ENCODE measurements at places on chromosomes 5 and 9.

DNA sequence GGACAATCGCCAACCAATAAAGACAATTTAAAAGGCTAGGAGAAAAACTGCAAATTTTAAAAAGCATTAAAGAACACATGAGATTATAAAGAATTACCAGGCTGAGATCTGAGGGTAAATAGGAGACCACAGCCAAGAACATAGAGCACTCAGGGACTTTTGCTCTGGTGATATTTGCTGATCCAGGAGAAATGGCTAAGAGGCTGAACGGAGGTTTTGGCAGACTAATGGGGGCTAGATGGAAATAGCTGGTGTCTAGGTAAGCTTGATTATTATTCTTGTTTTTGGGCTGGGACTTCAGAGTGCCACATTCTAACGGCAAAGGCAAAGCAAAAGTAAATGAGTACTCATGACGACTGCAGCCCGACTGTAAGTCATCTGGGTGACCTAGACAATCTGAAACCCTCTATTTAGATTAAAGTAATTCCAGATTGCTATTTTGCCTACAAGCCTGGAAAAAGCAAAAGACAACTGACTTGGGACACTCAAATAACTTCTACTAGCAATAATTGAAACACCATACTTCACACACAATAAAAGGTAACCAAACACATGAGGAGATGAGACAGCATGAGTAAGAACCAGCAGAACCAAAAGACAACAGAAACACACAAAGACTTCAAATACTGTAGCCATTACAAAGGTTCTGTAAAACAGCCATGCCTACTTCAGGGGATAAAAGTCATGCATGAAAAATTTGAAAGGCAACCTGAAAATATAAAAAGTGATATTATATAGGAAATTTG is 68.8 kb downstream of the JAKMIP2 start:
- DNase-seq: no peak

DNA sequence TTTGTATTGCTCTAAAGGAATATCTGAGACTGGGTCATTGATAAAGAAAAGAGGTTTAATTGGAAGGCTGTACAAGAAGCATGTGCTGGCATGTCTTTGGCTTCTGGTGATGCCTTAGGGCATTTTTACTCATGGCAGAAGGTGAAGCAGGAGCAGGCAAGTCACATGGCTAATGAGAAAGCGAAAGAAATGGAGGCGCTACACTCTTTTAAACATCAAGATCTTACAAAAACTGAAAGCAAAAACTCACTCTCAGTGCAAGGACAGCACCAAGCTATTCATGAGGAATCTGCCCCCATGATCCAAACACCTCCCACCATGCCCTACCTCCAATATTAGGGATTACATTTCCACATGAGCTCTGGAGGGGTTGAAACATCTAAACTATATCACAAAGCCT is 1458.8 kb upstream of the ACO1 start:
- DNase-seq: no peak

DNA sequence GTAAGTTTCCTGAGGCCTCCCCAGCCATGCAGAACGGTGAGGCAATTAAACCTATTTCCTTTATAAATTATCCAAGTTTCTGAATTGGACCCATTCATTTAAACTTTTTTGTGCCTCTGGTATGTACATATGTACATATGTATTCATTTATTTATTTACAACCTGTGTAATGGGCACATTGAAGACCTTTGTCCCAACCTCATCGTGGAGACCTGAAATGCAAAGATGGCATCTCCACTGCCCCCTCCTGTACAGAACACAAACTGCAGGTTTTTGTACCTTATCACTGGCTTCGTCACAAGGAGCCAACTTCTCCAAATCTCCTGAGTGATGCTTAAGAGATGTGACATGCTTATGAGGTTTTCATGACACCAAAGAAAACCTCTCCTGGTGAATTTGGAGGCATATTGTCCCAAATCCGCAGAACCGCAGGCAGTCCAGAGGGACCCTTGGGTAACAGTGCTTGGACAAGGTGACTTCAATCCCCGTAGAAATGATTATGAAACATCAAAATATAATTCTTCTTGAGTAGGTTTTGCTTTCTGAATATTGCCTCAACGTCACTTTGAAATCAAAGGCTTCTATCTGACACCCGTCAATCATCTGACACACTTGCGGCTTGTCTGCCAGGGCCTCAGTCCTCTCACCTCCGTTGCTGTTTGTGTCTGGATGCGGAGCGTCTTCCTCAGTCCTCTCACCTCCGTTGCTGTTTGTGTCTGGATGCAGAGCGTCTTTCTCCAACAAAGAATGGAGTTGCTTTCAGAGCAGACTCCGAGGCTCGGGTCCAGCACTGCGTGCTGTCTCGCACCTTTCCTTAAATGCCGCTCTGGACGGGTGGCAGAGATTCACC is 135.0 kb upstream of the IRX4 start:
- DNase-seq: no peak

DNA sequence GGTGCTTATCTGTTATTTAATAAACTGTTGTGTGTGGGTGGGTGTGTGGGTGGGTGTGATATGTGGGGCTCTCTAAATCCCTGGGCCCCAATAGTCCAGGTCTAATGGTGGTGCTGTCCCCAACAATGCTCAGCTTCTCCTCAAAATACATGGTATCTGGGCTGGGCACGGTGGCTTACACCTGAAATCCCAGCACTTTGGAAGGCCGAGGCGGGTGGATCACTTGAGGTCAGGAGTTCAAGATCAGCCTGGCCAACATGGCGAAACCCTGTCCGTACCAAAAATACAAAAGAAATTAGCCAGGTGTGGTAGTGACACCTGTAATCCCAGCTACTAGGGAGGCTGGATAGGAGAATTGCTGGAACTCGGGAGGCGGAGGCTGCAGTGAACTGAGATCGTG is 4.5 kb upstream of the ORM1 start:
- DNase-seq: peak; percentile 28

DNA sequence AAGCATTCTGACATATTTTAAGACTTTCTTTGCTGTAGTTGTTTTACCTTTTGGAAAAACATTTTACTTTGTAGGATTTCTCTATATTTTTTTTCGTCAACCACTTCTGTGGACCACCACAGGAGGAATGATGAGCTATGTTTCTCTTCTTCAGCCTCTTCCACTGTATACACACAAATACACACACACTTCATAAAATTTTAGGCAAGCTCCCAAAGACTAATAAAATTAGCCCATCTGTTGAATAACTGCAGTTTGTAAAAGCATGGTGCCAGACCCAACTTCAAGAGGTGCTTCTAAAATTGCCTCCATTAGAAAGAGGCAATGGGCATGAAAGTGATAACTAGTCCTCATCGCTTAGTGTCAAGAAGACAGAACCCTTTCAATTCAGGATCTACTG is 4.1 kb upstream of the CEP120 start:
- DNase-seq: no peak

- DNase-seq: no peak
These were observed 4.5 kb downstream of the DUSP1 start for GRCh38 chr5:172766287-172767108.

- no peak for DNase-seq
These were observed 335 bp downstream of the GALNT12 start for GRCh38 chr9:98807814-98808195.

DNA sequence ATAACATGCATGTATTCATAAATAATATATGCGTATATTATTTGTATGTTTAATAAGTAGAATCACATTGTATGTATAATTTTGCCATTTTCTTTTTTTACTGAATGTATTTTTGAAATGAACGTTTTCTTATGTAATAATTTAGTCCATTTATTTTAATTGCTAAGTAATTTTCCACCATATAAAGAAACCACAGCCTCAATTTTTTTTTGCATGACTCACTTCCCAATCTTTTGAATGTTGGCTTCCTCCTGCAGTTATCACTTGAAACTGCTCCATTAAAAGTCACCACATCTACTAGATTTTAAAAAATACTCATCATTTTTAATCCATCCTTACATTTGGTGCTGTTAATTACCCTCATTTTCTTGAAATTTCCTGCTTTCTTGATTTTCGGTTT is 363.3 kb upstream of the MEF2C start:
- no peak for DNase-seq

DNA sequence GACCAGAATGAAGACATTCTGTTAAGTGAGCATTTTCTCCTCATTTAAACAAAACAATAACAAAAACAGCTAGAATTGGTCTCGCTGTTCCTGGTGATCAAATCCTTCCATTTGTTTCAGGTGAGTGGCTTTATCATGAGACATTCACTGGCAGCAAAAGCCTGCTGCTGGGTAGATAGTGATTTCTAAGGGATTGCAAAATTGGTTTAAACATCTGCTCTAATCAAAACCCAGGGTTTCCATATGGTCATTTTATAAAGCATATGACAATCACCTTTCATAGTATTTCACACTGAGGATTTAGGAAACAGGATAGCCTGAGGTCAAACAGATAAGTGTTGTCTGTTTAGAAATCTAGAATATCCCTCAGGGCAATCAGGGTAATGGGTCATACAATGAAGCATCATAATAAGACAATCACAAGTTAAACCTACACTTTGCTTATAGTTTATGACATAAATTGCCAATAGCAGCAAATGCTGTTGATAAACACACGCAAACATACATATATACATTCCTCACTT is 769.6 kb upstream of the C9orf72 start:
- no peak for DNase-seq

- DNase-seq: no peak
These were observed 179.7 kb upstream of the ISL1 start for GRCh38 chr5:51203598-51203997.

DNA sequence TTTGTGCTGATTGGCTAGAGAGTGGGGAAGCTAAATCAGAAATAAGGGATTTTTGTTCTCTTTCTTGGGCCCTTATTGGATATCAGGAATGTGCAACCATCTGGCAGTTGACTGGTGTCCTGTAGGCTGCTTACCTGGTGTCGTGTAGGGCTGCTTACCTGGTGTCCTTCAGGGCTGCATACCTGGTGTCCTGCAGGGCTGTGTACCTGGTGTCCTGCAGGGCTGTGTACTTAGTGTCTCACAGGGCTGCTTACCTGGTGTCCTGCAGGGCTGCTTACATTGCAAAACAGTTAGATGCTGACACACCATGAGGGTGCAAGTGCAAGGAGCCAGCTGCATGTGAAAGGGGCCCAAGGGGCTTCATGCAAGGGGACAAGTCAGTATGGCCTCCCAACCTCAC is 249.3 kb downstream of the ICE1 start:
- no peak for DNase-seq

GRCh38 chr9:113255438-113255837 is 19.9 kb downstream of the CDC26 start:
- no peak for DNase-seq

DNA sequence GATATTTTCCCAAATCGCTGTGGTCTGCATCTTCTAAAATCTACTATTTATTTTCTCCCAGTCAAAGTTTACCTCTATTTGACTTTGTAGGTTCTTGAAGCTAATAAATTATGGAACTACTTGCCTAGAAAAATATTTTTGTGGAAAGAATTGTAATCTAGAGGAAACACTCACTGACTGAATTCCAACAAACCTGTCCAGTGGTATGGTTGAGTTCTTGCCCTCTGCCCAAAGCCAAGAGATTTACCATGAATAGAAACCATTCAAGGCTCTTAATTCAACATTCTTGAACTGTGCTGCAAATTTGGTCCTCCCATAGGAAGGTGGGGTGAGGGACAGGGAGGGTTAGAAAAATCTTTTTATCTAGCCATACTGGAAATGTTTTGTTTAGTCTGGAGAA is 233.9 kb upstream of the MAP3K1 start:
- no peak for DNase-seq

GRCh38 chr5:68534956-68535520 is 319.5 kb downstream of the PIK3R1 start:
- no peak for DNase-seq

GRCh38 chr9:116323012-116323411 is 169.4 kb downstream of the PAPPA start:
- DNase-seq: no peak

GRCh38 chr9:90433398-90433941 is 209.2 kb downstream of the DIRAS2 start:
- DNase-seq: no peak

DNA sequence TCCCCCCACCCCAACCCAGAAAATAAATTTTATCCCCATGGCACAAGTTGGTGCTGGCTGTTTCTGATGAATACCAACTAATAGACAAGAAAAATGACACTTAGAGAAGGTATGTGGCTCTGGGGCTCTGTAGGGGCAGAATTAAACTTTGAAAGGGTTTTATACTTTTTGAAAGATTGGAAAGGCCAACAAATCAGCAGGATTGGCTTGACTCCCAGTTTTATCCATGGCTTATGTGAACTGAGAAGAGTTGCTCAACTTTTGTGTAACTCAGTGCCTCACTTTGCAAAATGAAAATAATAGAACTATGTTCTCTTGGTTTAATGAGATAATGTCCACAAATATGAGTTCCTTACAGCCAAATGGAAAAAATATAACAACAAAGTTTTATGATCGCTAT is 288.9 kb upstream of the KIF2A start:
- DNase-seq: no peak

DNA sequence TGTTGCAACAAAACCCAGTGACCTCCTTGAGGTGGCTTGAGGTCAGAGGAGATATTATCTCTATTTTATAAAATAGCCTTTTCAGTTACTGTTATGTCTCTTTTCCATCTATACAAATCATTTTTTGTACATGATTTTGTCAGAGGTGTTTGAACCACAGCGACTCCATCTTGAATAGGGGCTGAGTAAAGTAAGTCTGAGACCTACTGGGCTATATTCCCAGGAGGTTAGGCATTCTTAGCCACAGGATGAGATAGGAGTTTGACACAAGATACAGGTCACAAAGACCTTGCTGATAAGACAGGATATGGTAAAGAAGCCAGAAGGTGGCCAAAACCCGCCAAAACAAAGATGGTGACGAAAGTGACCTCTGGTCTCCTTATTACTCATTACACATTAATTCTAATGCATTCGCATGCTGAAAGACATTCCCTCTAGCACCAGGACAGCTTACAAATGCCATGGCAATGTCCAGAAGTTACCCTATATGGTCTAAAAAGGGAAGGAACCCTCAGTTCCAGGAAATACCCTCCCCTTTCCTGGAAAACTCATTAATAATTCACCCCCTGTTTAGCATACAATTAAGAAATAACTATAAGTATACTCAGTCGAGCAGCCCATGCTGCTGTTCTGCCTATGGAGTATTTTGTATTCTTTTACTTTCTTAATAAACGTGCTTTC is 283.9 kb upstream of the ISL1 start:
- DNase-seq: no peak

- DNase-seq: no peak
These were observed 129.8 kb downstream of the TMEM174 start for GRCh38 chr5:73302797-73303147.
